ENCODE measurements at places on chromosomes 11 and 22.

GRCh38 chr11:118896472-118896913 lies 12.8 kb downstream of the CXCR5 start:
- DNase-seq, result no peak

- no peak for DNase-seq
Observed at GRCh38 chr11:32891657-32892354, 805 bp upstream of the QSER1 start.

- no peak for DNase-seq
Observed at GRCh38 chr11:19903620-19904069, 191.0 kb downstream of the NAV2 start.

DNA sequence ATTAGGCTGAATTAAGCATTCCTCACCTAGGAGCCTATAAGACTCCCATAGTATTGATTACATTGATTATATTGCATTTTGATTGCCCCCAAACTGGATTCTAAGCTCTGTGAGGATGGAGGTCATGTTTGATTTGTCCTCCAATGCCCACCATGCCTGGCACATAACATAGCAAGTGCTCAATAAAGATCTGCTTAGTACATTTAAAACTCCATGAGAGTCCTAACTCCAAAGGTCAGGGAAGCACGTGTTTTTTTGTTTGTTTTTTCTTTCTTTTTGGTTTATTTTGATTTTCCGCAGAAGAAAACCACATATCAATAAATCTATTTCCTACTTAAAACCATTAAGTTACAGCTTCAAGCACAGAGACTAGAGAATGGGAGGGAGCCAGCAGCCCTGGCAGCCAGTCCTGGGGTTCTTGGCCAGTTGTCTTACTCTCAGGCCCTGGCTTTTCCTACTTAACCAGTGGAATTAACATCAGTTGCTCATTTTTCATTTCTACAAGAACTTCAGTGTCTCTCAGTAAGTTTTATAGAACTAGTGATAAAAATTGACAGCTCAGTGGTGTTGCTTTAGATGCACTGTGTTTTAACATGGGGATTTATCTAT lies 429.9 kb upstream of the CCDC90B start:
- DNase-seq, result no peak

DNA sequence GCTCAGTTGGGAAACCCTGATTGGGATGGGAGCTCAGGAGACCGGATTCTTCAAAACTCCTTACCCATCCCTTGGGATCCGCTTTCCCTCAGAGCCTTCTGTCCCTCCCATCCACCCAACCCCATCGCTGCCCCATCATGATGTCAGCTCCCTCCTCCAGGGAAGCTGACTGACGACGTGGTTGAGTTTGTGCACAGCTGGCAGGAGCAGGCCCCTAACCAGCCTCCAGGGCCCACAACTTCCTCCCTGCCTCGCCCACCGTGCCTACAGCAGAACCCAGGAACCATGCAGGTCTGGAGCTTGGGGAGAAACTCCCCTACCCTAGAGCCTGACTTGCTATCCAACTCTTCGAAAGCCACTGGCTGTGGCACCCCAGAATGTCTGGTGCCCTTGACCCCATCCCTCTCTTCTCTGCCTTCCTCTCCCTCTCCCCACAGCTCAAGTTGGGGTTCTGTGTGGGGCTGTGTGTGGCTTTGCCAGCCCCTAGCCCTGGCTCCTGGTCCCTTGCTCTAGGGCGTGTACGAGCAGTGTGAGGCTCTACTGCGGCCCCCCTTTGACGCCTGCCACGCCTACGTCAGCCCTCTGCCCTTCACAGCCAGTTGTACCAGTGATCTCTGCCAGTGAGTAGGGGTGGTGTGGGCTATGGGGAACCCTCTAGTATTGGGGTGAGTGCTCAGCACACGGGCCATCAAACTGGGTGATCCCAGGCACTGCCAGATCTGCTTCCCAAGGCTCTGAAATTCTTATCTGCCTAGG lies 11.1 kb downstream of the OTOG start:
- peak; percentile 18 for DNase-seq

DNA sequence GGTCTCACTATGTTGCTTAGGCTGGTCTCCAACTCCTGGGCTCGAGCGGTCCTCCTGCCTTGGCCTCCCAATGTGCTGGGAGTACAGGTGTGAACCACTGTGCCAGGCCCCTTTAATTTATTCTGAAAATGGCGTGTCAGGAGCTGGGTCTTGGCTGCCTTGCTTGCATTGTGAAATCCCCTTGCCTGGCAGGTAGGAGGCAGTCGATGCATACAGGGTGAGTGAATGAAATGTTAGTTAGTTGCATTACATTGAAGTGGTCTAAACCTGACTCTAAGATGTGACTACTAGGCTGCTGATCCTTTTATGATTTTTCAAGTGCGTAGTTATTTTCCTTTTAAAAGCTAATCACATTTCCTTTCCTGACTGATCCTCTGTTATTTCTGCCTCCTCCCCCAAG lies 42.9 kb downstream of the PARVB start:
- no peak for DNase-seq

- no peak for DNase-seq
Observed at GRCh38 chr11:12079726-12080556, 30.4 kb upstream of the MICAL2 start.

GRCh38 chr11:33448461-33449130 lies 191.4 kb downstream of the HIPK3 start:
- no peak for DNase-seq

- DNase-seq, result no peak
Observed at GRCh38 chr11:130722401-130722800, 193.9 kb downstream of the SNX19 start.

GRCh38 chr11:36492724-36493304 lies 17.3 kb downstream of the TRAF6 start:
- peak; percentile 70 for DNase-seq

GRCh38 chr22:25137577-25138525 lies 61.8 kb upstream of the CRYBB3 start:
- DNase-seq, result no peak

DNA sequence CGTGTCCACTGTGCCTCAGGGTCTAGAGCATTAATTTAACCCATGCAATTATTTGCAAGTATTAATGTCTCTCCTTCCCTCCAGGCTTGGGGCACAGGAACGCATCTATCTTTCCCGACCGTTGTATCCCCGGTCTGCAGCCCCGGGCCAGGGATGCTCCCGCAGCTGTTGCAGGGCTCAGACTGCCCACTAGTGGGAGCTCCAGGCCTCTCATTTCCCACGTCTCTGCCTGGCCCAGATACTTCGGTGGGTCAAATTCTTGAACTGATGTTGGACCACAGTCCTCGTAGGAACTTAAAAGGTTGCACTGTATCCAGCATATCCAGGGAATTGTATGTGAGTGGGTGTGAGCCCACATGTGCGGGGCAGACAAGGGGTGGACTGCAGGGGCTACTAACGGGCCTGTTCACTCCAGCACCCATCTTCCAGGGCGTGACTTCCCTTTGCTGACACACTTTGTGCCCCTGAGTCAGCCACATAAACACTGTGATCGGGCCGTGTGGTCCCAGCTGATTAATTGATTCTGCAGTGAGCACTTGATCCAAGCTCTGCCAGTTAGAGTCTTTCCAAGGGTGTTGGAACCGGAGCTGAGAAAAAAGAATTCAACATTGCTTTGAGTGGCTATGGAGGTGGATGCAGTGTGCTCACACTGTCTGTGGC lies 451.3 kb downstream of the TBC1D22A start:
- no peak for DNase-seq

- DNase-seq, result no peak
Observed at GRCh38 chr11:39205236-39205995, 2254.0 kb downstream of the LRRC4C start.

- peak; percentile 50 for DNase-seq
Observed at GRCh38 chr11:2086239-2087040, 52.7 kb downstream of the IGF2 start.

DNA sequence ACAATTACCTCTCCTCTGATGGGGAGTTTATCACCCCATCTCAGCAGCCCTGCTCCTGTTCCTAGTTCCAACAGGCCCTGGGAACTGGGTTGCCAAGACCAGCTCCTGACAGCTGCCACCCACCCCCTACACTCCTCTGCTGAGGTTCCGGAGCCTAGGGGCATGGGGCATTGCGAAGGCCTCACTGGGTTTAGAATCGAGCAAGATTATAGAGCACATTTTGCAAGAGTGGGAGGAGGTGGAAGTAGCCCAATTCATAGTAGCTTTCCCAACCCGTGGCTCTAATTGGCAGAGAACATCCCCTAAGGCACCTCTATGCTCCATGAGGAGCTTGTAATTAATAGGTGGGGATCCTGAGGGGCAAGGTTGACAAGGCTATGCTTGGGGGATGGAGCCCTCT lies 23.0 kb downstream of the MYEOV start:
- no peak for DNase-seq

DNA sequence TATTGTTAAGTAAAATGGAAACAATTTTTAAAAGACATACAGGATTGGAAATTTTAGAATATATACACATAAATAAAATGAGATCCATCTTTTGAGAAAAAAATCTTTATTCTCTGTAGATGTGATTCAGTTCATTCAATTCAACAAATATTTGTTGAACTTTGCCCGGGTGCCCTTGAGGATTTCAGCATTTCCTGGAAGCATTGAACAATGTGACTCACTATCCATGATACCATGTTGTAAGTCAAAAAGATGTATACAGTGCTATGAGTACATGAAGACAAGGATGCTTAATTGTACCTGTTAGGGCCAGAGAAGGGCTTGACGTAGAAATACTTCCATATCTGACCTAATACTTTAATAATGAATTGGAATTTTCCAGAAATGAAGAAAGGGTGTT lies 353.7 kb downstream of the METTL15 start:
- DNase-seq, result no peak

DNA sequence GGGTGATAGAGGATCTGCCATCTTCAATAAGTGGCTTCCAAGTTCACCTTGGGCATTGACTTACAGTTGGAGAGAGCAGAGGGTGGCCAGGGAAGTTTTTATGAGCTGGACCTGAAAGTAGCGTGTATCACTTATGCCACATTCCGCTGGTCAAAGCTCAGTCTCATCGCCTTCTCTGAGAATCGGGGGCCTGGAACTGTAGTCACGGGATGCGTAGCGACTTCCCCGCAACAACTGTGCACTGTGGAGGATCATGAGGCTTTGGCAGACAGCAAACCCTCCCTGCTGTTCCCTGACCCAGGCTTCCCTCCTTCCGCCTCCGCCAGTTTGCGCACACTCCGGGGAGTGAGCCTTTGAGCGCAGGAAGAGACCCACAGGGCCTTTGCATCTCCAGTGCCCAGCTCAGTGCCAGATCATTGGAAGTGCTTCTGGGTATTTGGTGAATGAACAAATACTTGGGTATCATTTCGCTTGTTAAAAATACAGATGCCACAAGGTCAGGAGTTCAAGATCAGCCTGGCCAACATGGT lies 95.5 kb downstream of the CEP164 start:
- no peak for DNase-seq

- no peak for DNase-seq
Observed at GRCh38 chr22:46009730-46010129, 32.8 kb upstream of the WNT7B start.

GRCh38 chr22:37818409-37819104 lies 4.6 kb upstream of the GALR3 start:
- peak; percentile 75 for DNase-seq

GRCh38 chr11:19244621-19245020 lies 3.9 kb upstream of the E2F8 start:
- no peak for DNase-seq

GRCh38 chr11:9264316-9265210 lies 587 bp downstream of the DENND5A start:
- DNase-seq, result peak; percentile 69

GRCh38 chr11:67482275-67482826 lies 475 bp upstream of the AIP start:
- DNase-seq, result peak; percentile 28

DNA sequence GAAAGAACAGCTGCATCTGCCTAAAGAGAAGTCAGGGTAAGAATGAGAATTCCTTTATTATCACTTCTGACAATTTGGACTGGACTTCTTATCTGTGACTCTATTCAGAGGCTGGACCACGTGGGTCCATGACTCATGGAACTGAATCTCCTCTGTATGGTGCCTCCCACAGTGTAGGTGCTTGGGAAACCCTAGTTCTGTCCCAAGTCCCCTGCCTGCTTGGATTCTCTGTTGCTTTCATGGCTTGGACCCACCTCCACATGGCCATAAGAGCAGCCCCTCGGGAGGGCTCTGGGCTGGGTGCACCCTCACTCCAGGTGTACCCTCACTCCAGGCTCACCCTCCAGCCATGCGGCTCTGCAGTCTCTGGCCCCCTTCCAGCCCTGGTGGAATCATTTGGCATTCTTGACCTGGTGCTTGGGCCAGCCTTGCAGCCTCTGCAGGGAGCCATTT lies 153.4 kb downstream of the CACNA1I start:
- DNase-seq, result no peak

DNA sequence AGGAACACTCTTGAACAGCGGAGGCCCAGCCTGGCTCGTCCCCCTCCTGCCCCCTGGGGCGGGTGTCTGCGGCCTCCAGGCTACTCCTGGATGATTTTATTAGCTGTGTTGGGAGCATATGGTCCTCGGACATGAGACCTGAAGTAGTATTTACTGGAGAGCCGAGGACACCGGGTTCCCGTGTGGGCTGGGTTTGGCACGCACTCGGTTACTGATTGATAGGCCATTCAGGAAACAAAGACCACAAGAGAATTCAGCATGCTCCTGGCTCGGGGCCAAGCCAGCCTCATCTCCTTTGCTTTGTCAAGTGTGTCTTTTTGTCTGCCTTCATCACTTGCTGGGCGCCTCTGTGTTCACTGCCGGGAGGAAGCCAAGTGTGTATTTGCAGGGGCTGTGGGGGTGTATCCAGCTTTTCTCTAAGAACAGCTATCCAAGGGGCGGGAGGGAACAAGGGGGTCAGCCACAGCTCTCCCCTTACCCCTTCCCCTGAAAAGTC lies 9.7 kb downstream of the FXYD2 start:
- peak; percentile 83 for DNase-seq

Measured in natural killer cell treated with Interleukin-12 subunit alpha and Interleukin-12 subunit beta and Interleukin-15 and Interleukin-18, amount 100 ng/mL, for 72 hours (primary cell).